ENCODE measurements at places on chromosomes 7 and 10.

GRCh38 chr10:85666102-85666501 is 700.5 kb downstream of the GRID1 start:
- DNase-seq: no peak

DNA sequence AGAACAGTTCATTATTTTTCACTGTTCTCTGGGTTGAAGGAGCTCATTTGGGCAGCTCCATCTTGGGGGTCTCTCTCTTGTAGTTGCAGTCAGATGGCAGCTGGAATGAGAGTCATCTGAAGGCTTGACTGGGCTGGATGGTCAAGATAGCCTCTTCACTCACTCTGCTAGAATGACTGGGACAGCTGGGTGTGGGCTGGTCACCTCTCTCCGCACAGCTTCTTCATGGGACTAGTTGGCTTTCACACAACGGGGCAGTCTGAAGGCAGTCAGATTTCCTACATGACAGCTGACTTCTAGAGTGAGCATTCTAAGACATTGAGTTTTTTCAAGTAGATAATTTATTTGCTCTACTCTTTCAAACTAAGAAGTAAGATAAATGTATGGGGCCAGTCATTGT is 13.1 kb downstream of the PLEKHA1 start:
- DNase-seq: no peak

GRCh38 chr7:5001911-5002310 is 42.9 kb upstream of the MMD2 start:
- no peak for DNase-seq

- no peak for DNase-seq
Measured at GRCh38 chr7:50783303-50783702, 607 bp upstream of the GRB10 start.

- DNase-seq: no peak
Measured at GRCh38 chr10:97612386-97612785, 20.9 kb downstream of the MORN4 start.

- no peak for DNase-seq
Measured at GRCh38 chr10:8731121-8732095, 676.9 kb downstream of the GATA3 start.

DNA sequence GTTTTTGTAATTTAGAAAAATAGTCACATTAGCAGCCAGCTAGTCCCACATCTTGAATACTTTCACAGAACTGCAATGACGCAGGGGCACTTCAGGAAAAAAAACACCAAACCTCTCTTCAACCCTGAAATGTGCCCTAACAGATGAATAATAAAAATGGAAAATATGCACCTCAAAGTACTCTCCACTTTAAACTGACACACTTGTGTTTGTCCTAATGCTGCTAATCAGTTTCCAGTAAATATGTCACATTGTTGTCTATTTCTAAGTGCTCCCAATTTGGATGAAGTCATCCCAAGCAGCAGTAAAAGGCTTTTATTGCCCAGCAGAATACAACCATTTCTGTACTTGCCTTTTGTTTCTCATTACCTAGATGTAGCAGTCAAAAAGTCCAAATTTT is 86.7 kb downstream of the PARD3 start:
- no peak for DNase-seq
